Fibroblast of gingiva (primary cell): ENCODE measurements at places on chromosomes 7 and 10.

- no peak for DNase-seq
Measured at GRCh38 chr10:7192831-7193361, 217.9 kb downstream of the SFMBT2 start.

GRCh38 chr10:21764466-21765189, 230.6 kb downstream of the MLLT10 start:
- DNase-seq: no peak

GRCh38 chr10:86945361-86946212, 11.8 kb downstream of the MMRN2 start:
- DNase-seq: no peak

GRCh38 chr7:51261950-51262795, 54.4 kb downstream of the COBL start:
- DNase-seq: no peak

DNA sequence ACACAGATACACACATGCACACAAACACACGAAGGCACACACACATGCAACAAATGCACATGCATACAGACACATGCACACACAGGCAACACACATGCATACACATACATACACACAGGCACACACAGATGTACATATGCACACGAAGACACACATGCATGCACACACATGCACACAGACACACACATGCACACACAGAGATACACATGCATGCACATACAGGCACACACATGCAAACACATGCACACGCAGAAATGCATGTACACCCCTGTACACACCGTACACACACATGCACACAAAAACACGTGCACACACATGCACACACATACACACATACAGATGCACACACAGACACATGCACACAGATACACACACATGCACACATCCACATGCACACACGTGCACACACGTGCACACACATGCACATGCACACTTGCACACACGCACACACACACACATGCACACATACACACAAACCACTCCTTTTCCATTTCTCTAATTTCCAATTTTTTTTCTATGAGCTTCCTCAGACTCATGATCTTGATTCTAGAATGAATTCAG, 63.3 kb upstream of the CCZ1B start:
- DNase-seq: no peak

DNA sequence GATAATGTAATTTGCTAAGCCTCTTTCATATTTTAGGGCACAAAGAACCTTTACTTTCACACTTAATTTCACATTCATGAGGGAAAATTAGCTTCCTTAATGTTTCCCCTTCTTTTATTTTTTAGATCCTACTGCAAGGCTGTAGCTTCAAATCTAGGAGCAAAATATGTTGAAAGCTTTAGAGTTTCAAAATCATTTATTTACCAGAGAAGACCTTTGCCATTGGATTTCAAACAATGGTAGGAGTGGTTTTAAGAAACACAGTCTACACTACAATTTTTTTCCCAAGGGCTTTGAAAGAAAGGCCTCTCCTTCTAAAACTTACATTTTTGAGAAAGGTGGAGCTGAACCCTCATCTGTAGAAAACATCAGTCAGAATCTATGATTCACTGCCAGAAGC, 43.3 kb upstream of the MEOX2 start:
- no peak for DNase-seq

- no peak for DNase-seq
Measured at GRCh38 chr10:121833387-121833786, 94.4 kb downstream of the ATE1 start.

DNA sequence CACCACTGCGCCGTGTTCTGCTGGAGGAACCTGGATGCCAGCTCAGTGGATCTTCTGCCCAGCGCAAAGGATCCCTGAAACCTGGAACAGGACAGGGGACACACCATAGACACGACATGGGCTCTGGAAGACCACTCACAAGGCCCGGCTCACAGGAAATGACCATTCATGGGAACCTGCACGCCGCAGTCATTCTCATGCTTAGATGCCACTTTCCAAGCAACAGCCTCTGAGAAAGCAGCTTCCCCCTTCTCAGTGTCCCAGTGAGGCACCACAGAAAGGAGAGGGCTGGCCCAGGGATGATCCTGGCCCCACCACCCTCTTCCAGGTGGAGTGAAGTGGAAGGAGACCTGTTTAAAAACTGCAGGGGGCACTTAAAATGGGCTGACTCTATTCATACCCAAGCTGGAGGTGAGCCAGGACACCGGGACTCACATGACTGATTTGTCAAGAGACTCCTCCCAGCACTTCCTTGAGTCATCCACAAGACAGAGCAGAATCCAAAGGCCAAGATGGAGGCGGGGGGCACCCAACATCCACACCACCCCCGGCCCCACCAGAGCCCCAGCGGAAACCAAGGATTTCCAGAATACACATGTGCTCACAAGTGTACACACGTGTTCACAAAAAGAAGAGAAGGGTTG, 11.2 kb downstream of the CTBP2 start:
- peak; percentile 49 for DNase-seq

DNA sequence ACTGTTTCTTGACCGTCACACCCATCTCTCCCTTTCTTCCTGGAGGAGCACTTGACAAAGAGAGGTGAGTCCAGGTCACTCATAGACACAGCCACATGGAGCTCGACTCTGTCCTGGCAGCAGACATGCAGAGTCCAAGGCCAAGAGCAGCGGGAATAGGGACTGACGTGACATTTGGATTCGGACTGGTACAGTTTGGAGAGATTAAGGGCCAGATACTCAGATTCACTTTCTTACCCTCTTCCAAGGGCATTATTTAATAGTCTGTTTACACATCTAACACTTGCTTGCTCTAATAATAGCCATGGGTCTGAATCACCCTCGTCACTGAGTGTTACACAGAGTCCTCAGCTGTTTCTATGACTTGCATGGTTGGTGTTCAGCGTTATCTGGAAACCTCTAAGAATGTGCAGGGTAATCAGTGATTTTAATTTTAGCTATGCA, 39.2 kb upstream of the OTUD1 start:
- no peak for DNase-seq

GRCh38 chr10:37067576-37067975, 57.8 kb upstream of the ANKRD30A start:
- DNase-seq: no peak

DNA sequence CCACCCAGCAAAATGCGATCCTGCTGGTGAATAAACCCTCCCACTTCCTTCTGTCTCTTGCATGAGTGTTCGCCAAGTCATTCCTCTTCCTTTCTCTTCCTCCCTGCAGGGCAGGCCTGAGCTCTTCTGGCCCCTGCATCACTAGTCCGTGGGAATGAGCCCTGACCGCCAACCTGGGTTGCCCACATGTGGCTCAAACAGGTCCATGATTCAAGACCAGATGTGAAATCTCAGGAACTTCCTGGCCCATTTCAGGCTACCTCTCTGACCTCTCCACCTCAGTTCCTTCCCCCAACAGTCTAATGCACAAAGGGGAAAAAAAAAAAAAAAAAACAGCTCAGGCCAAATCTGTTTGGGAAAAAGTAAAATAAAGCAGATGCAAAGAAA, 5.4 kb upstream of the YWHAG start:
- peak; percentile 45 for DNase-seq

- no peak for DNase-seq
Measured at GRCh38 chr7:20296444-20296843, 34.3 kb upstream of the ITGB8 start.

DNA sequence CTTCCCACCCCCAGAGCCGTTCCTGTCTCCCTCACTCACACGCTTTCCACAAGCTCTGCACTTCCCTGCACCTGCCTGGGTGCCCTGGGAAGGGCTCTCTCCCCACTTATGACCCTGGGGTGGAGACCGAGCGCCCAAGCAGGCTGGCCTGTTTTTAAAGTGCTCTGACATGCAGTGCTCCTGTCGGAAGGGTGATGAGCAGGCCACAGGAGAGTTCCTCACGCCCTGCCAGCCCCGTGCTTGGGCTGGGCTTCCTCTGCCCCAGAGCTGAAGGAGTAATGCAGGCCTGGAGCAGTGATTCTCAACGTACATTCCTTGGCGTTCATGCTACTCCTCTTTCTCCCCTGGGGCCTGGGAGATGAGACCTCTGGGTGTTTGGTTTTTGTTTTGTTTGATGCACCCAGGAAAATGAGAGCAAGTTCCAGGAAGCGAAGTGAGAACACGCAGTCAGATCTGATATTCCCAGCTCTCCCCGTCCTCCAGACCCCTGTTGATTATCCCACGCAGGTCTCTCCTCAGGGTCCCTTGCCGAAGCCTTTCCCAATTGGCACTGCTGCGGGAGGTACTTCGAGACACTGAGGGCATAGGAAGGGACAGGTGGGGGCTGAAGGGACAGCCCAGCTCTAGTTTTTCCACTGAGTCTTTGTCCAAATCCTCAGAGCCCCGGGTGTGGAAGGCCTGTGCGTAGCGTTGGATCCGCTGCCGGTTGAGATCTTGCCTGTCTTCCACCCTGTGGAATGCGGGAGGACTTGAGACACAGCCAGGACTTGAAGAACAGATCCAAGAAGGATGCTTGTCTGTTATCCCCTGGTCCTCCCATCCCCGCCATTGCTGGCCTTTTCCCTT, 14.1 kb downstream of the TRPV6 start:
- DNase-seq: no peak

- peak; percentile 66 for DNase-seq
Measured at GRCh38 chr10:68600041-68600778, 40.1 kb downstream of the TET1 start.

- DNase-seq: no peak
Measured at GRCh38 chr7:54897891-54898290, 120.9 kb upstream of the EGFR start.

GRCh38 chr7:106954840-106955239, 89.7 kb upstream of the PRKAR2B start:
- no peak for DNase-seq

- DNase-seq: no peak
Measured at GRCh38 chr10:129678186-129678585, 211.1 kb downstream of the MGMT start.

DNA sequence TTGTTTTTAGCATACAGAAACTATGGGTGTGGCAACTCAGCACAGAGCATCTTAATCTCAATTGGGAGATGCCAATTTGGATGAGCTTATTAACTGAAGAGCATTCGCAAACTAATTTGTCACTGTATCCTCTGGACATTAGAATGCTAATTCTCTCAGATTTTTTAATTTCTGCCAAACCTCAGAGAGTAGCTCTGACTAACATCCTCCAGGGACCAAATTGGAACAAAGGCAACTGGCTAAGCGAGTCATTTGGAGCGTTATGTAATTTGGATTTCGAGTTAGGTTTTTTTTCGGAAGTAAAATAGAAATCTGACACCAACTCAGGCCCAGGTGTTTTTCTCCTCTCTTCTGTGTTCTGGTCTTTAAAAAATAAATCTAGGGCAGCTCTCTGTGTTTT, 201.9 kb downstream of the BMPER start:
- DNase-seq: peak; percentile 59

GRCh38 chr10:63217120-63217605, 84.0 kb downstream of the NRBF2 start:
- peak; percentile 77 for DNase-seq

DNA sequence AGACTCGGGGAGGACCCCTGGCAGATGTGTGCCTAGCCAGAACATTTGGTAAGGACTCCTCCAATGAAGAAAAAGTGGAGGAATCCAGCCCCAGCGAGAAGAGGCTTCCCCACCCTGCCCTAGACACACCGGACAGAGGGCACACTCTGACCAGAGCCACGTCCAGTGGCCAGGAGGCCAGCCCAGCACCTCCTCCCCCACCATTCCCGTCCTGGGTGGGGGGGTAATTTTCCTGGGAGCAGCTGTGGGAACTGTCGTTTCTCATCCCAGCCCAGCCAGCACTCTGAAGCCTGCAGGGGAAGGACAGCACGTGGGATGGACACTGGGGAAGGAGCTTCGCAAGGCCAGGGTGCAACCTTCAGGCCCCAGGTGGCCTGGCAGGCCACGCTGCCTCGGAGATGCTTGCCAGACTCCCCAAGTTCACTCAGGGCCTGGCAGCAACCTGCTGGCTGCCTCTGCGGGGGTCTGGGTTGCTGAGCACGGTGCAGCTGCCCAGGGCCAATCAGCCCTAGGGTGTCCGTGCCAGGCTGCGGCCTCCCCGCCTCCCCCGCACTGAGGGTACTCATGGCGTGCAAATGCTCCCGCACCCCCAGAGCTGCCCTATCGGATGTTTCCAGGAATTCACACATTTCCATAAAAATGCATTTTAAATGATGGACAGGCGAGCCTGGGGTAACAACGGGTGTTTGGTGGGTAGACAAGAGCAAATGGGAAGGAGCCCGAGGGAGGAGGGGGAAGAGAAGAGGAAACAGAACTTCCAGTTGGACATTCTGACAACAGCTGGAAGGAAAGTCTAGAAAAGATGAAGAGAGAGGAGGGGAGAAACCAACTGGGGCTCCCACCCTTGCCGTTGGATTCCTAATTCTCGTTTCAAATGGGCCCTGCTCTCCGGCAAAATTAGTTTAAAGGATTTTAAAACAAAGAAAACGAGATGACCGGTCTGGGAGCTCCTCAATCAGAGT, 1.9 kb upstream of the EN2 start:
- no peak for DNase-seq

DNA sequence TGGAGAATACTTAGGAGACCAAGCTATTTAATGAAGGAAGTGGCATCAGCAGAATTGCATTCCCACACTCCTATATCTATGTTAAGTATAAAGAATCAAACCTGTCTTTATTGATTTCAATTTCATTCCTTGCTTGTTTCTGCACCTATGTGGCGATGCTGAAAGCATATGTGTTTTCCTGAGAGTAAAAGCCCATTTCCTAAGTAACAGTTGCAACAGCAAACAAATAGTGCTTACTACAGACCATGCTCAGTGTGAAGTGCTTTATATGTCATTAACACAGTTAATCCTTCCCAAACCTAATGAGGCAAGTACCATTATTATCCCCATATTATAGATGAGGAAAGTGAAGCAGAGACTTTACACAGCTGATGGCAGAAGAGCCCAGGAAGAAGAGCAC, 552.1 kb downstream of the PARD3 start:
- no peak for DNase-seq

DNA sequence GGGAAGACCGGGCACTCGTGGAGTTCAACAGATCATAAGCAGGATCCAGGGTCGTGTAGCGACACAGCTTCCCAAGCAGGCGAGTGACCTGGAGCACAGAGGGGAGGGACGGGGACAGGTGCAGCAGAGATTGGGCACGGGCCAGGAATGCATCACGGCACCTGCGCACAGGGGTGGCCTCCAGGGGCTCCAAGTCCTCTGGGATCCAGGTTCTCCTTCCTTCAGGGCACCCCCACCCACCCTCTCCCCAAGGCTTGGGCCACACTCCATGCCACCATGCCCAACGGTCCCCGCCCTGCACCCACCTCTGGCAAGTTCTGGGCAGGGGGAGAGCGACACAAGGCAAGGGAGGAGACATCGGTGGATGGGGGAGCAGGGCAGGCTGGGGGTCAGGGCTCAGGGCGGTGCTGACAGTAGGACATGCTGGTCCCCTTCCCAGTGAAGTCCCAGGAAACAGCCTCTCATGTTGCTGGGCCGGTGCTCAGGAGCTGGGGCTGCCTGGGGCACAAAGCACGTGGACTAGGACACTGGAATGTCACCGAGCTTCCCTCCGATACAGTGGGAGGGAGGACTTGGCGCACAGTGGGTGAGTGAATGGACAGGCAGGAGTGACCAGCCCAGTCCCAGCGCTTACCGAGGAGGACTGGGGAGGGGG, 597.3 kb downstream of the PTPRN2 start:
- DNase-seq: no peak
